ENCODE measurements at places on chromosomes 4 and X. TPM values are rescaled to one million over a fixed set of nuclear protein-coding genes. Genes with fewer than 3 reads are reported as not detected.

DNA sequence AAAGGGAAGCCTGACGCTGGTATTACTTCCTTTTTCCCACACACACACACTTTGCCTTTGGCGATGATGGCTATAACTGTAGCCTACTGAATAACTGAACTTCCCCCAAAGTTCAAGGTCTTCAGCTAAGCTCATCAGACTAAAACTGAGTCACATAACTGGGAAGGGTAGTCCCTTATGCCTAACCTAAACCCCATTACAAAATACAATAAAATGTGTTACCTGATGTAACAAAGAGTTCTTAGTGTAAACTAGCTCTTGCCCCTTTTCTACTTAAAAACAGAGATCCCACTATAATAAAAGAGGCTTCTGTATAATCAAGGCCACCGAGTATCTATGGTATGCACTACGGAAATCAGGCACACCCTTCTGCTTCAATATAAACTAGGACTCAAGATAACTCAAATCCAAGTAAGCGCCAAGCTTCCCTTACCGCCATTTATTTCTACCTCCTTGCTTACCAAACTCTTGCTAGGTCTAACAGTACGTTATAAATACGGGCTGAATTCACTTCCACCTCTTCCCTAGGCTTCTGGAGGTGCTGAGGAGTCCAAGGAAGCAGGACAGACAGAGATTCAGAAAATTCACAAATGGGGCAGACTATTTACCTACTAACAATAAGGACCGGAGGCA lies 2.4 kb downstream of the OTUD4 start:
- H3K4me1 ChIP-seq = peaks cover 10% of the 10 kb centered on the region
- no peaks in the 10 kb centered on the region for H3K27me3 ChIP-seq
- no peak for DNase-seq
- H3K4me3 ChIP-seq = peak overlapping the region; percentile 68

DNA sequence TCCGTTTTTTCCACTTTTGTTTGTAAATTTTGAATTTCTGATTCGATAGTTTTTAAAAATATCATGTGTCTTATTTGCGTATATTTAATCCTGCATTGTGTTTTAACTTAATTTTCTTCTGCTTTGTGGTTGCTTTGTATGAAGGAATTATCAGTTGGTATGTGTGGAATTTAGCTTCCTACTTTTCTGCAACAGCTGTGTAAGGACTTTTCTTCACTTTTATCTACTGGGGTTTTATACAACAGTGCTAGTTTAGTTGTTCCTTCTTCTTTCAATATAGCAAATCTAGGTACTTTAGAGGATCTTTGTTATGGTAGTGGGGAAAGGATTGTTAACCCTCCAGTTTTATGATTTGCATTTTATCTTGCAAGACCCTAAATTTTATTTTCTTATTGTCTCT lies 410.3 kb downstream of the CCSER1 start:
- no peaks in the 10 kb centered on the region for H3K36me3 ChIP-seq
- H3K4me1 ChIP-seq = no peaks in the 10 kb centered on the region
- DNase-seq = no peak
- no peak overlapping the region for H3K27ac ChIP-seq

TMEM31 gene
- total RNA-seq = 0.78 TPM

GRCh38 chr4:10703156-10703555 lies 18.6 kb upstream of the CLNK start:
- H3K27ac ChIP-seq = no peak overlapping the region
- H3K4me3 ChIP-seq = no peak overlapping the region
- no peaks in the 10 kb centered on the region for H3K36me3 ChIP-seq
- DNase-seq = no peak
- H3K4me1 ChIP-seq = peaks cover 4% of the 10 kb centered on the region

PDGFRA gene
- 718 TPM for total RNA-seq

- H3K27me3 ChIP-seq = no peaks in the 10 kb centered on the region
- H3K36me3 ChIP-seq = no peaks in the 10 kb centered on the region
- no peak overlapping the region for H3K4me3 ChIP-seq
- peaks cover 5% of the 10 kb centered on the region for H3K4me1 ChIP-seq
- peak overlapping the region; percentile 7 for H3K27ac ChIP-seq
Measured at GRCh38 chrX:107711521-107712181, 63.9 kb downstream of the TSC22D3 start.

DNA sequence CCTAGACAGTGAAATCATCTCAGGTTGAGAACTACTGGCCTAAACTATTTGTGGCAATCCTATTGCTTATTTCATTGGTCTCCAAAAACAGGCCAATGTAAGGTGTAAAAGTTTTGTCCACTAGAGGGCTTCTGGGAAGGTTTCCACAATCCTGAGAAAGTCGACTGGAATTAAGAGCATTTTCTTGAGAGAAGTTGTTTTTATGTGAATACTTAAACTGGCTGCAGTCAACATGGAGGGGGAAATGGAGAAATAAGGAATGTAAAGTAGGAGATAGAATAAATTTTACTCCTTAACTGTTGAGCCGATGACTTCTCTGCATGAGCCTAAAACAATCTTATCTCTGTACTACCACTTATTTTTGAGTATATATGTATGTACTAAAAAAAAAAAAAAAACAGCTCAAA lies 11.0 kb upstream of the EIF4E start:
- DNase-seq = no peak
- no peaks in the 10 kb centered on the region for H3K27me3 ChIP-seq
- no peak overlapping the region for H3K27ac ChIP-seq
- H3K36me3 ChIP-seq = no peaks in the 10 kb centered on the region

DNA sequence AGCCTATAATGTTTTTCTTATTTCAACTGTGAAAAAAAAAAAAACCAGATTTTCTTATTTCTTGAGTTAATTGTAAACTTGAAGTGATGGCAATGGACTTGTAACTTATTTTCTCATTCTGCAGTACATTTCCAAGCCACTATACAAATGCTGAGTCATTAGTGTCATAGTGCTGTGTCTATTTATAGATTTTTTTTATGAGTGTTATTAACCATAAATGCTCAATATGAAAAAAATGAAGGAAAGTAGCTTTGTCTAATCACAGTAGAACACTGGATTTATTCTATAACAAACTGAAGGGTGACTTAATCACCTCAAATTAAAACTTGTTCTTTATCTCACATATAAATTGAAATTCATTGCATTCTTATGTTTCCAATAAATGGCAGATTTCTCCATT lies 718.6 kb downstream of the CCSER1 start:
- no peaks in the 10 kb centered on the region for H3K27me3 ChIP-seq
- DNase-seq = no peak
- no peak overlapping the region for H3K27ac ChIP-seq
- no peak overlapping the region for H3K4me3 ChIP-seq

DNA sequence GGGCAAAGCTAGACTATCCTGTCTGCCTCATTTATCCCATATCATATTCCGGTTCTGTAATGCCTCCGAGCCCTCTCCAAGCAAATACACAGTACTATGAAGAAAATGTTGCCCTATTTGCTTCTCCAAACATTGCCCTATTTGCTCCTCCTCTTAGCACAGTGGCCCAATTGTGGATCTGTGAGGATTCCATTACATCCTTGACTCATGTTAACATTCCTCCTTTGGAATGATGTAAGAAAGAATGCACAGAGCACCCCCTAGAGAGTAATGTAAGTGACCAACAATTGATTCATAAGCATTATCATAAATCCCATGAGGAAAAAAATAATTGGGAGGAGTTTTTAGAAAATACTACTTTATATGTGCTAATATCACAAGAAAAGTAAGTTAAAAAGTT lies 11.3 kb upstream of the BTC start:
- no peaks in the 10 kb centered on the region for H3K36me3 ChIP-seq
- no peak overlapping the region for H3K27ac ChIP-seq
- H3K4me1 ChIP-seq = no peaks in the 10 kb centered on the region

DNA sequence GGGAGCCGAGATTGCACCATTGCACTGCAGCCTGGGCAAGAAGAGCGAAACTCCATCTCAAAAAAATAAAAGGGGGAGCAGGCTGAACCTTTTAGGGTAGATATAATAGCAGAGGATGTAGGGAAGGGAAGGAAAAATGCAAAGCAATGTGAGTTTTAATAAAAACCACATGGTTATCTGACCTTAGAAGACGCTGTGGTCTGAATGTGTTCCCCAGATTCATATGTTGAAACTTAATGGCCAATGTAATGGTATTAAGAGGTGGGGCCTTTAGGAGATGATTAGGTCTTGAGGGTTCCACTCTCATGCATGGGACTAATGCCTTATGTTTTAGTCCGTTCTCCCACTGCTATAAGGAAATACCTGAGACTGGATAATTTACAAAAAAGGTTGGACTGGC lies 114.1 kb upstream of the STX18 start:
- no peaks in the 10 kb centered on the region for H3K4me1 ChIP-seq
- H3K4me3 ChIP-seq = no peak overlapping the region
- DNase-seq = no peak
- no peaks in the 10 kb centered on the region for H3K36me3 ChIP-seq
- H3K27ac ChIP-seq = no peak overlapping the region
- no peaks in the 10 kb centered on the region for H3K27me3 ChIP-seq

STARD8 gene
- total RNA-seq = 7.8 TPM

EGFL6 gene
- total RNA-seq = 0.15 TPM

CT47B1 gene
- total RNA-seq = not detected

DNA sequence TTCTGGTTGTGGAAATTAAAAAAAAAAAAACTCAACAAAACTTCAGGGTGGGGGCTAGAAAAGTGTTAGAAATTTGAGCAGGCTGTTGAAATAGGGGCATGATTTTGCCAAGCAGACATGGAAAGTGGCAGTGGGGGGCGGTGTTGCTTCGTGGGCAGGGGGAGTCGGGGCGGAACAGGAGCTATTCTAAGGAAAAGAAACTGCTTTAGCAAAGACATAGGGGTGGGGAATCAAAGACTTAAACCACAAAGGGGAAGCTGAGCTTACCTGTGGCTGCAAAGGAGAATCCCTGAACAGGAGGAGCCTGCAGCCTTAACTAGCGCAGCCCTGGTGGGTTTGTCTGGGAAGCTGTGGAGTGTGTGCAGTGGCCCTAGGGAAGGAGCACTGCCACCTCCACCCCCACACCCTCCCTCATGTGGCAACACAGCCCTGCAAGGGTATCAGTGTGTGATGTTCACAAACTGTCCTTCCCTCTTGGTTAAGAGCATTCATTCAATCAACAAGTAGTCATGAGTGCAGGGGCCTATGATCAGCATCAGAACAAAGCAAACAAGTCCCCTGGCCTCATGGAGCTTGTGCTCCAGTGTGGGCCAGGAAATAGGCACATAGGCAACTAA lies 20.5 kb downstream of the SEL1L3 start:
- H3K36me3 ChIP-seq = no peaks in the 10 kb centered on the region
- H3K27ac ChIP-seq = no peak overlapping the region
- no peak overlapping the region for H3K4me3 ChIP-seq
- no peak for DNase-seq

DNA sequence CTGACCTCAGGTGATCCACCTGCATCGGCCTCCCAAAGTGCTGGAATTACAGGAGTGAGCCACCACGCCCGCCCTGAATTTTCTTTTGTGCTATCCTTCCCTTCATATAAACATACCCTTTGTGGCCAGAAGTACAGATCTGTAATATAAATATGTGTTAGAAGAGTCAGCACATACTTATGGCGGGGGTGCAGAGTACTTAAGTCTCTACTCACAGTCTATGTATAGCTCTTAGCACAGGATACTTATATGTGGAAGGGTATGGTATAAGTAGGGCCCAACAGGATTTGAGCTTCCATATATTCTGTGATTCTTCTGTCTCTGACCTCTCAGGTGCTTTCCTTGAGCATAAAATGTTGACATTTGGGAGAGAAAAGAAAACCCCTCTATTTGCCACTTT lies 18.2 kb downstream of the CXorf58 start:
- H3K4me3 ChIP-seq = no peak overlapping the region
- DNase-seq = no peak
- H3K36me3 ChIP-seq = no peaks in the 10 kb centered on the region
- no peaks in the 10 kb centered on the region for H3K4me1 ChIP-seq
- no peak overlapping the region for H3K27ac ChIP-seq

DNA sequence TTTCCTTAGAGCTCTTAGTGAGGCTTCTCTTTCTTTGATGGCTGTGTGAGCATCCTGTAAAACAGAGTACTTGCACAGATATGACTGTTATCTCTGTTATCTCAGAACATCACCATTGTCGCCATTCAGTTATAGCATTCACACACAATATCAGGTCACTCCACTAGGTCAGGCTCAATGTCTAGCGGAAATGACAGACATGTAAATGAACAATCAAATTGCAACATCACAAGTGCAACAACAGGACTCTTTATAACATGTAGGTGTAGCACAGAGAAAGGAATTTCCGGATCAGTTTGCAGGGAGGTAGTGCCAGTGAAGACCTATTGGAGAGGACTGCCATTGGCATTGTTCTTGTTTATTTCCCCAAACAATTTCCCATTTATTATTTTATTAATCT lies 43.2 kb upstream of the IGSF1 start:
- no peaks in the 10 kb centered on the region for H3K4me1 ChIP-seq
- no peaks in the 10 kb centered on the region for H3K27me3 ChIP-seq
- H3K36me3 ChIP-seq = no peaks in the 10 kb centered on the region
- H3K27ac ChIP-seq = no peak overlapping the region
- no peak overlapping the region for H3K4me3 ChIP-seq

- H3K36me3 ChIP-seq = no peaks in the 10 kb centered on the region
- no peak overlapping the region for H3K4me3 ChIP-seq
- DNase-seq = no peak
Measured at GRCh38 chr4:41814565-41814964, 66.0 kb upstream of the PHOX2B start.

GRCh38 chrX:124441971-124442590 lies 95.7 kb downstream of the SH2D1A start:
- DNase-seq = no peak
- no peaks in the 10 kb centered on the region for H3K4me1 ChIP-seq
- H3K4me3 ChIP-seq = no peak overlapping the region
- no peaks in the 10 kb centered on the region for H3K27me3 ChIP-seq
- H3K36me3 ChIP-seq = no peaks in the 10 kb centered on the region

GRCh38 chr4:104382961-104383360 lies 111.7 kb downstream of the CXXC4 start:
- no peaks in the 10 kb centered on the region for H3K4me1 ChIP-seq
- DNase-seq = no peak
- no peaks in the 10 kb centered on the region for H3K27me3 ChIP-seq
- H3K4me3 ChIP-seq = no peak overlapping the region

DNA sequence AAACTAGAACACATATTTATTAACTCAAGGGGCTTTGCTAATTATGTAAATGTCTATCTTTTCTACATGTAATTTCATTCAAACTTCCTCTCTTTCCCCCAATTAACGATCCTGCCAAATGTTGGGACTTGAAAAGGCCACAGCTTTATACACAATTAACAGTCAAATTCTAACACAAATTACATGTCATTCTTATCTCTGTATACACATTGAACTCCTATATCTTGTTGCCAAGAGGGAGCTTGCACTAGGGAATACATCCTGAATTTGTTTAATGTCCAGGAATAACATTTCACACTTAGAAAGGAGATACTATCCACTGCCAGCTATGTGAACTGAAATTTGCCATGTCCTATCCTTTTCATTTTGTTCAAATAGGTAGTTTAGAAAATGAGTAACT lies 38.9 kb upstream of the MAB21L2 start:
- no peaks in the 10 kb centered on the region for H3K4me1 ChIP-seq
- H3K4me3 ChIP-seq = no peak overlapping the region
- DNase-seq = no peak
- H3K27me3 ChIP-seq = no peaks in the 10 kb centered on the region
- H3K36me3 ChIP-seq = no peaks in the 10 kb centered on the region

All from ovary (tissue), 10 donors.